Progenitor cell of endocrine pancreas (in vitro differentiated cells): ENCODE measurements at places on chromosomes 6 and 20. TPM values are rescaled to one million over a fixed set of nuclear protein-coding genes. Genes with fewer than 3 reads are reported as not detected.

DNA sequence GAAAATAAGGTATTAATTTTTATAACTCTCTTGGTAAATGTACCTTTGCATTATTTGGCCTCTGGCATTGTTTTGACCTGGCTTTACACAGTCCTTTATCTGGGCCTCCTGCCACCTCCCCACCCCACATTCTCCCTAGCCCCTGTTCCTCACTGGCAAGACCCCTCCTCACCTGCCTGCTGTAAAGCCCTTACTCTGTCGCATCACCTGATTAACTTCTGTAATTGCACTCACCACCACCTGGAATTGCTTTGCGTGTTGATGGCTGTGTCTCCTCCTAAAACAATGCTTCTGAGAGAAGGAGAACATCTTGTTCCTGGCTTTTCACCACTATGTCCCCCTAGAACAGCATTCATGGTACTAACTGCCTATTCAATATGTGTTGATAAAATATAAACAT, 24.8 kb downstream of the SNX9 start:
- H3K4me1 ChIP-seq = peaks cover 27% of the 10 kb centered on the region
- no peak for DNase-seq
- H3K27me3 ChIP-seq = no peaks in the 10 kb centered on the region
- no peak overlapping the region for H3K4me3 ChIP-seq
- no peak overlapping the region for H3K27ac ChIP-seq
- peaks cover 7% of the 10 kb centered on the region for H3K36me3 ChIP-seq

- no peak overlapping the region for H3K4me3 ChIP-seq
- peaks cover 4% of the 10 kb centered on the region for H3K36me3 ChIP-seq
- no peaks in the 10 kb centered on the region for H3K27me3 ChIP-seq
- H3K27ac ChIP-seq = no peak overlapping the region
- DNase-seq = no peak
Measured at GRCh38 chr6:109263873-109264700, 118.2 kb downstream of the CD164 start.

Gene PRDM1
- 4.3 and 8.9 TPM in 2 replicates for total RNA-seq

Gene EFCAB8
- total RNA-seq = 0.29 and 0.91 TPM in 2 replicates

Gene DDX43
- total RNA-seq = not detected in 2 replicates

Gene HLA-DOB
- total RNA-seq = not detected in 2 replicates
